Umbilical cord (tissue), 2 donors: ENCODE measurements at places on chromosomes 11 and 22.

DNA sequence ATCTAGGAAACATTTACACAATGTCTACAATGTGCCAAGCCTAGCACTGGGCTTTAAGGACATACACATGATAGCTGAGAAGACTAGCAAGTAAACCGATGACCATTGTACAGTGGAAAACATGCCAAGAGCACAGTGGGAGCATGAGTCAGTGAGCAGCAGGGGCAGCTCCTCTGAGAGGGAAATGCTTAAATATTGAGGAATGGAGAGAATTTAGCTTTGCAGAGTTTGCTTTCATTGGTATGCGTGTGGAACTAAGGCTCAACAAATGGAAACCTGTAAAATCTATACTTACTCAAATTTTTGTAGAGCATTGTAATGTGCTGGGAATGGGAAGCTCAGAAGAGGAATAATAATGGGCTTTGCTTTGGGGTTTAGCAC, 282.3 kb downstream of the ST3GAL4 start:
- DNase-seq, result peak; percentile 52

- DNase-seq, result no peak
Measured at GRCh38 chr11:126408901-126409619, 53.6 kb downstream of the ST3GAL4 start.

DNA sequence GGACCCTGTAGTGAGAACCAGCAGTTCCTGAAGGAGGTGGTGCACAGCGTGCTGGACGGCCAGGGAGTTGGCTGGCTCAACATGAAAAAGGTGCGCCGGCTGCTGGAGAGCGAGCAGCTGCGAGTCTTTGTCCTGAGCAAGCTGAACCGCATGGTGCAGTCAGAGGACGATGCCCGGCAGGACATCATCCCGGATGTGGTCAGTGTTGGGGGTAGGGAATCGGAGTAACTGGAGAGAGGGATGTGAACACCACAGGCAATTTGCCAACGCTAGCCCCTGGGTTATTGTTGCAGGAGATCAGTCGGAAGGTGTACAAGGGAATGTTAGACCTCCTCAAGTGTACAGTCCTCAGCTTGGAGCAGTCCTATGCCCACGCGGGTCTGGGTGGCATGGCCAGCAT, 19.9 kb downstream of the MADD start:
- DNase-seq, result no peak

DNA sequence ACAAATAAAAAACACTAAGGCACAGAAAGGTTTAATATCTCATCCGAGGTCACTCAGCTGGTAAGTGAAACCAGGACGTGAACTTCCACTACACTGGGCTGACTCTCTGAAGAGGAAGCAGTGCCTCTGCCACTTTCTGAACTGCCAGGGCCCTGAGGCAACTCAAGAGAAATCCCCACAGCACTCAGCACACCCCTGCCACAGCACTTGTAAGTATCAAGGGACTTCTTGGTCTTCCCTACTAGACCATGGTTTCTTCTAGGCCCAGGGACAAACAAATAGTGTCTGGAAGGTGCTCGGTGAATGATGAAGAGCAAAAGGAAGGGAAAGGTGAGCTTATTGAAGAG, 49.7 kb downstream of the RPL27A start:
- DNase-seq, result no peak

- DNase-seq, result no peak
Measured at GRCh38 chr11:120271672-120272071, 31.7 kb downstream of the POU2F3 start.

GRCh38 chr11:33387996-33388395, 130.8 kb downstream of the HIPK3 start:
- no peak for DNase-seq

DNA sequence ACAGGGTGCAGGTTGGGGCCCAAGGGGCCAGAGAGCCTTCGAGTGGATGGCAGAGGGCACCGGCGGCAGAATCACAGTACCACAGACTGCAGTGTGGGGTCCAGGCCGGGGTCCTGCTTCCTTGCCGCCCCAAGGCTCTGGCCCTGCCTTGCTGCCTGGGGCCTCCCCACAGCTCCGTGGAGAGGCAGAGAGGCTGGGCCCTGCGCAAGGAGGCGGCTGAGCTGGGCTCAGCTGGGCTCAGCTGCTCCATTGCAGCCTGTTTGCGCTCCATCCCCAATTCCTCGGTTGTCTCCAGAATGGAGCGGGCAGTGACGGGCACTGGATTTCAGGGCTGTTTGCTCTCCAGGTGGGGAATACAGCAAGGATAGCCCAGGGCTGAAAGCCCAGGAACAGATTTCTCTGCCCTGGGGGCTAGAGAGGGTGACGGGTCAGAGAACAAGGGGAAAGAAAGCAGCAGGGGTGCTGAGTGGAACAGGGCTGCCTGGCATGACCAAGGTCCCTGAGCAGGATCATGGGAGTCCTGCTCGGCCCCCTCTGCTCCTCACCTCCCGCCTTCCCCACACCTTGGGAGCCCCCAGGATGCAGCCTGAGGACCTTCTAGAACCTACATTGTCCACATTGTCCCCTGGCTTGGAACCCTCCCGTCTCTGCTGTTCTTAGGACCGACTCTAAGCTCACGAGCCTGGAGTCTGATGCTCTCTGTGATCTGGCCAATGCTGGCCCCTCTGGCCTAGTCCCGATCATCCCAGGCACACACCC, 18.9 kb downstream of the MRGPRG start:
- DNase-seq, result no peak

GRCh38 chr22:23715806-23716375, 25.1 kb downstream of the RGL4 start:
- no peak for DNase-seq

DNA sequence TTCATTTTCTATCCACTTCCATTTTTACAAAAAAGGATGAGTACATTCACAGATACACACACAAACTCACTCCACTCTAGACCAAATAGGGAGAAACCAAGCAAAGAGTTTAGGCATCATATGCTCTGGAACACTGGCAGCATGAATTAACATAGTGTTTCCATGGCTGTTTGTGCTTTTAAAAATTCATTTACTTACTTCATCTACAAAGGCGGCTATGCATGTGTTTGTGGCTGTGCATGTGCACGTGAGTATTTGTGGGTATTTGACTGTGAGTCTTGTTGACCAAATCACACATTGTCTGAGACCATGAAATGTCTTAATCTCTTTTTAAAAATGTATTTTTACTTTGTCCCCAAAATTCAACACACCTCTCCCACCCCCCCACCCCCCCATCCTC, 203.0 kb upstream of the SESN3 start:
- no peak for DNase-seq

DNA sequence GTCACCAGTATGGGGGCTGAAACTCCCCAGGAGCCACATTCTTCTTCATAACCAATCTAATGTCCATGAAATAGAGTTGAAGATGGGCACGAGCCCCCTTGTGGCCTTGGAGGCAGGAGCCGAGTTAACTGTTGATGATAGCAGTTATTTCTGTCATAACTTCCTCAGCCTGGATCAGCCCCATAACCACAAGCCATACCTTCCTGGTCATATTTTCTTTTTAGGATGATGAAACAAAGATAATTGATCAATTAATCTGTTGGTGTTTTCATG, 65.0 kb upstream of the TTC12 start:
- no peak for DNase-seq
